A549 treated with ZK216348 at 1 μM for 4 hours (cell line): ENCODE measurements at places on chromosomes 5 and 9. TPM values are rescaled to one million over a fixed set of nuclear protein-coding genes. Genes with fewer than 3 reads are reported as not detected.

NR4A3 gene
- total RNA-seq = 1.5 to 3.0 TPM (median 2.3 TPM) in 5 replicates

NR6A1 gene
- 1.5 to 2.1 TPM (median 2.0 TPM) in 5 replicates for total RNA-seq

CTSL gene
- total RNA-seq = 677 to 845 TPM (median 743 TPM) in 5 replicates

MARCOL gene
- not detected in 5 replicates for total RNA-seq

RRAGA gene
- total RNA-seq = 103 to 138 TPM (median 128 TPM) in 5 replicates

ASPN gene
- not detected in 5 replicates for total RNA-seq

SPINK13 gene
- total RNA-seq = not detected in 5 replicates

LCP2 gene
- total RNA-seq = not detected in 5 replicates
